ENCODE measurements at places on chromosomes 5 and 9. TPM values are rescaled to one million over a fixed set of nuclear protein-coding genes. Genes with fewer than 3 reads are reported as not detected.

Gene FOXD1
- total RNA-seq, result 0.42 TPM

Gene CEL
- 1.0 TPM for total RNA-seq

Gene GNA14
- total RNA-seq, result 10.5 TPM

Gene ANXA1
- 4.9 TPM for total RNA-seq

Gene BASP1
- 114 TPM for total RNA-seq

Gene PFN3
- total RNA-seq, result not detected

Gene DNM1
- total RNA-seq, result 43.2 TPM

Gene PCDHB16
- 2.4 TPM for total RNA-seq

Gene PCDH1
- 183 TPM for total RNA-seq

Gene MPDZ
- 43.1 TPM for total RNA-seq

Gene TMEFF1
- total RNA-seq, result 85.2 TPM

Gene FOXD4L4
- not detected for total RNA-seq

Gene PCDHB6
- total RNA-seq, result 0.52 TPM

Gene ADRA1B
- not detected for total RNA-seq

Gene PHF24
- total RNA-seq, result 0.14 TPM

Gene PCDHGB6
- 8.1 TPM for total RNA-seq

Gene C9
- not detected for total RNA-seq

Gene BTNL8
- 0.85 TPM for total RNA-seq

Gene CCDC152
- 13.9 TPM for total RNA-seq

All from GM23338 (cell line).